ENCODE measurements at places on chromosomes 7 and 10. TPM values are rescaled to one million over a fixed set of nuclear protein-coding genes. Genes with fewer than 3 reads are reported as not detected.

DNA sequence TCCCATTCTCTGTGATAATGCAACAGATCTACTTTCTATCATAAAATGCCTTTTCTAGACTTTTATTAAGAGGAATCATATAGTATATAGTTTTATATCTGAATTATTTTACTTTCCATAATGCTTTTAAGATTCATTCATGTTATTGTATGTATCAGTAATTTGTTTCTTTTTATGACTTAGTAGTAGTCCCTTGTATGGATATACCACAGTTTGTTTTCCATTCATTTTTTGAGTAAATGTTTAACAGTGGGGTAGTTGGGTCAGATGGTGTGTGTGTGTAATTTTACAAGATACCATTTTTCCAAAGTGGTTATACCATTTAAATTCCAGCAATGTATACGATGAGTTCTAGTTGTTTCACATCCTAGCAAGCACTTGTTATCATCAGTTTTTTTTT lies 10.4 kb downstream of the PIK3CG start:
- peaks cover 38% of the 10 kb centered on the region for H3K36me3 ChIP-seq
- no peak overlapping the region for H3K4me3 ChIP-seq
- H3K27me3 ChIP-seq = no peaks in the 10 kb centered on the region

GRCh38 chr7:139384611-139385010 lies 24.9 kb downstream of the LUC7L2 start:
- no peak overlapping the region for H3K4me3 ChIP-seq
- H3K4me1 ChIP-seq = peaks cover 6% of the 10 kb centered on the region
- H3K36me3 ChIP-seq = peaks cover 17% of the 10 kb centered on the region
- DNase-seq = no peak

GRCh38 chr10:7090529-7090928 lies 320.3 kb downstream of the SFMBT2 start:
- H3K4me3 ChIP-seq = no peak overlapping the region
- H3K27me3 ChIP-seq = no peaks in the 10 kb centered on the region
- peaks cover 4% of the 10 kb centered on the region for H3K4me1 ChIP-seq
- H3K36me3 ChIP-seq = no peaks in the 10 kb centered on the region
- no peak for DNase-seq

GRCh38 chr7:81155654-81156373 lies 237.0 kb upstream of the SEMA3C start:
- H3K27ac ChIP-seq = no peak overlapping the region
- no peaks in the 10 kb centered on the region for H3K4me1 ChIP-seq
- H3K27me3 ChIP-seq = no peaks in the 10 kb centered on the region
- H3K4me3 ChIP-seq = no peak overlapping the region

- no peaks in the 10 kb centered on the region for H3K4me1 ChIP-seq
- no peak overlapping the region for H3K4me3 ChIP-seq
- DNase-seq = no peak
- H3K27ac ChIP-seq = no peak overlapping the region
Observed at GRCh38 chr10:37839243-37839642, 18.2 kb downstream of the ZNF248 start.

- no peaks in the 10 kb centered on the region for H3K4me1 ChIP-seq
- no peaks in the 10 kb centered on the region for H3K36me3 ChIP-seq
- H3K27ac ChIP-seq = no peak overlapping the region
- H3K27me3 ChIP-seq = no peaks in the 10 kb centered on the region
Observed at GRCh38 chr10:128304271-128304670, 178.0 kb upstream of the MKI67 start.

DNA sequence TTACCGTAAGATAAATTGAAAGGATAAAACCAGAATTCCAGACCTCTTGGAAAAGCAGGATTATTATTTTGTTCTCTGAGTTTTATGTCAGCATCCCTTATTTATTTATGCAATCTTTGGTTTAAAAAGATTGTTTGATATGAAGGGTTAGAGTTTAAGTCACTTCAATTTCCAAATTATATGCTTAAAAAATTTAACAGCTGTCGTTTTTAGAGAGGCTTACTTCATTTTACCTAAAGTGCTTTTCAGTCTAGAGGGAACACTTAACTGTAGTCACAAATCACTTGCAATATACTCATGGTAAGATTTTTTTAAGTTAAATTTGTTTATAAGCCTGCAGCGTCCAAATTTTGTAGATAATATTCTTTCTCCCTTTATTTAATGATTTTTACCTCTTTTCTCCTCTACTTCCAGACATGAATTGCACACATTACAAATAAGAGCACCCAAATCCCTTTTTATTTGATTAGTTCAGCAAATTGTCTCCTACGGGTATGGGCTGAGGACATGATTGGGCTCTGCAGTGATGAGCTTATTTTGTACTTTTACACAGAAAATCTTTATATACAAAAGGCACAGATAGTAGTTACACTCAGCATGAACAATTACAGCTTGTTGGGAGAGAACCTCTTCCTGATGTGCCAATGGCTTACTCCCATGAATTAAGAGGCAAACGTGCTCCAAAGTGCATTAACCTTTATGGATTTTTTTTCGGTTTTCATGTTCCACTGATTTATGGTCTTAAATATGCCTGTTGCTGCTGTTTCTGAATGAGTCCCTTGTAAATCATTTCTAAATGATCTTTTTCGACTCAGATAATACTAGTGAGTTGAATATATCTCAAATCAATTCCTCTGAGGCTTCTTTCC lies 319.3 kb upstream of the LRGUK start:
- no peak overlapping the region for H3K4me3 ChIP-seq
- H3K36me3 ChIP-seq = no peaks in the 10 kb centered on the region
- DNase-seq = no peak
- no peaks in the 10 kb centered on the region for H3K27me3 ChIP-seq
- no peaks in the 10 kb centered on the region for H3K4me1 ChIP-seq

- peaks cover 8% of the 10 kb centered on the region for H3K4me1 ChIP-seq
- DNase-seq = no peak
- H3K4me3 ChIP-seq = no peak overlapping the region
- no peak overlapping the region for H3K27ac ChIP-seq
- no peaks in the 10 kb centered on the region for H3K36me3 ChIP-seq
Observed at GRCh38 chr7:108142180-108142579, 12.0 kb upstream of the LAMB4 start.

- no peak overlapping the region for H3K27ac ChIP-seq
- H3K27me3 ChIP-seq = no peaks in the 10 kb centered on the region
- H3K4me3 ChIP-seq = no peak overlapping the region
- no peaks in the 10 kb centered on the region for H3K36me3 ChIP-seq
Observed at GRCh38 chr7:93799750-93800357, 90.7 kb downstream of the TFPI2 start.

- no peaks in the 10 kb centered on the region for H3K27me3 ChIP-seq
- no peak overlapping the region for H3K4me3 ChIP-seq
- H3K36me3 ChIP-seq = peaks cover 33% of the 10 kb centered on the region
- DNase-seq = no peak
- H3K27ac ChIP-seq = no peak overlapping the region
Observed at GRCh38 chr7:107982042-107982840, 20.7 kb downstream of the LAMB1 start.

DNA sequence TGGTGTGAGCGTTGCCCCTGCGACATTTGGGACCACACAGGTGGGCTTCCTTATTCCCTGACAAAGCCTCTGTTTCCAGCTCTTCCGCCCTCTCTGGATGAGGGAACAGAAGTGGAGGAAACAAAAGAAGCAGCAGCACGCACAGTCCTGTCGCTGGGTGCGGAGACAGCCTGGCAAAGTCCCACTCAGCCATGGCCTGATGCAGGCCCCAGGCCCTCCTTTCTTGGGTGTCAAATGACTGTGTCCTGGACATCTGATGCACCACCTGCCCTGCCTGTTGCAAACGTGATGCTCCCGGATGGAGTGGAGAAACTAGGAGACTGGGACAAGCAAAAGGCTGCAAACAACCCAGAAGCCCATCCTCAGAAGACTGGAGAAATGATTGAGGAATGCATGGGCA lies 20.7 kb downstream of the ZMIZ2 start:
- no peak overlapping the region for H3K4me3 ChIP-seq
- H3K36me3 ChIP-seq = no peaks in the 10 kb centered on the region
- H3K4me1 ChIP-seq = peaks cover 46% of the 10 kb centered on the region

DNA sequence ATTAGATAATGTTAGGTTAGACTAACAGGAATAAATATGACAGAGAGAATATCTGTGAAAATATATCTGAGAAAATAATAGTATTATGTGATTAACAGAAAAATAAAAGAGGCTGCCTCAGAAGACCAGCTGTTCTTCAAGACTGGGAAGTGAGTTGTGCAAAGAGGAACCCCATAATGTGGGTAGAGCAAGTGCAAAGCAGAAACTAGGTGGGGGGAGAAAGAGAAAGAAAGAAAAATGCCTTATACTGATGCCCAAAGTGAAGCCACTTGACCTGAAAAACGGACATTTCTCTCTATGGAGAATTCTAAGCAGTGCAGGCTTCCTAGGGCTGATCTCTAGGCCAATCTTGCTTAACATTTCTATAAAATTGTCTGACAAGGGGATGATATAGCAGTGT lies 3.8 kb downstream of the NEBL start:
- no peaks in the 10 kb centered on the region for H3K4me1 ChIP-seq
- H3K36me3 ChIP-seq = no peaks in the 10 kb centered on the region
- no peak overlapping the region for H3K27ac ChIP-seq
- no peak overlapping the region for H3K4me3 ChIP-seq
- H3K27me3 ChIP-seq = peaks cover 3% of the 10 kb centered on the region

DNA sequence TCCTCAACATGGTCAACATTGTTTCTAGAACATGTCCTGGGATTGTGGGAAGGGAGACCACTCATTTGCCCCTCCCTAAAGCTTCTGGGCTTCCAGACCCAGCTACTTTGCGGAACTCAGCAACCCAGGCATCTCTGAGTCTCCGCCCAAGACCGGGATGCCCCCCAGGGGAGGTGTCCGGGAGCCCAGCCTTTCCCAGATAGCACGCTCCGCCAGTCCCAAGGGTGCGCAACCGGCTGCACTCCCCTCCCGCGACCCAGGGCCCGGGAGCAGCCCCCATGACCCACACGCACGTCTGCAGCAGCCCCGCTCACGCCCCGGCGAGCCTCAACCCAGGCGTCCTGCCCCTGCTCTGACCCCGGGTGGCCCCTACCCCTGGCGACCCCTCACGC lies at the start of gene EPO:
Gene EPO (plus strand): TSS at position 190 of the 392 bp plus-strand sequence. CDS start 513 bp downstream, outside the sequence.
- H3K27ac ChIP-seq = no peak within 1 kb of the TSS
- H3K27me3 ChIP-seq = peaks cover 62% of the 10 kb centered on the region
- H3K36me3 ChIP-seq = no peaks in the 10 kb centered on the region
- H3K4me1 ChIP-seq = no peaks in the 10 kb centered on the region

GRCh38 chr10:95264227-95265051 lies 26.4 kb downstream of the PDLIM1 start:
- peaks cover 26% of the 10 kb centered on the region for H3K4me1 ChIP-seq
- DNase-seq = no peak
- no peaks in the 10 kb centered on the region for H3K27me3 ChIP-seq
- no peak overlapping the region for H3K4me3 ChIP-seq

DNA sequence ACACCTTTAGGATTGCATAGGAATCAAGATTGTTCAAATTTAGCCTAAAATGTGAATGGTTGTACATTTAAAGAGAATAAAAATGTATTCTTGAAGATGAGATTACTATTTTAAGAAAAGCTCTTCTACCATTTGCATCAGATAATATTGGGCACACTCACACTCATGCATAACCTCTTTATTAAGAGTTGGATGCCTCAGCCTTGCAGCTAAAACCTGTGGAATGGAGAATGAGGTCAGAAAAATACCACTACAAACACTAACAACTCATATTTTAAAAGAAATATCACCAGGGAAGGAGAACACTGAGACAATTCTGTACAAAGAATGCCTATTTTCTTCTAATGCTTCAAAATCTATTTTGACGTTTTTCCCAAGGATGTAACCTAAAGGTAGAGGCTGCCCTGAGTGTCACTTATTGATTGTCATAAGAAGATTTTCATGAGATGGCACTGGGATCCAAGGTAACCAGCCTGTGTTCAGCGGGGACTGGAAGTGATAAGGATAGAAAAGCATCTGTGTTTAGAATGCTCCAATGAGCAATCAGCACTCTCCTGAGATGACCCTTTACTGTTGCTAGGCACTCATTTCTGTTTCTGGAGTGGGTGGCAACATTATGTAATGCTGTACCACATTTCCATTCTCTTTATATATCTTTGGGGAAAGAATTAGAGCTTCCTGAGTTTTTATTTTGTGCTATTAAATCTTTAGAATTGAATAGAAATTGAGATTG lies 26.6 kb downstream of the REEP3 start:
- no peak for DNase-seq
- no peak overlapping the region for H3K27ac ChIP-seq
- no peaks in the 10 kb centered on the region for H3K36me3 ChIP-seq
- H3K4me3 ChIP-seq = no peak overlapping the region
- H3K27me3 ChIP-seq = no peaks in the 10 kb centered on the region

The FOXI2 gene
- 1.2 TPM for total RNA-seq

The SPDYE1 gene
- total RNA-seq = not detected

The OR6B1 gene
- total RNA-seq = not detected

The NXPH1 gene
- not detected for total RNA-seq

The GSTK1 gene
- total RNA-seq = 231 TPM

The KCNH2 gene
- 4.5 TPM for total RNA-seq

The NEUROG3 gene
- not detected for total RNA-seq

The TMEM176B gene
- total RNA-seq = 103 TPM

The ATG9B gene
- total RNA-seq = 1.5 TPM

The CRPPA gene
- total RNA-seq = 1.5 TPM

The LRRC17 gene
- 0.94 TPM for total RNA-seq

The BMPER gene
- 3.6 TPM for total RNA-seq

The INA gene
- not detected for total RNA-seq

The SUN1 gene
- total RNA-seq = 162 TPM
